ENCODE measurements at places on chromosomes 4 and X. TPM values are rescaled to one million over a fixed set of nuclear protein-coding genes. Genes with fewer than 3 reads are reported as not detected.

GRCh38 chr4:42445038-42445437 is 47.8 kb downstream of the SHISA3 start:
- DNase-seq: no peak

- DNase-seq: no peak
These were observed 149.8 kb upstream of the TLL1 start for GRCh38 chr4:165723051-165723795.

DNA sequence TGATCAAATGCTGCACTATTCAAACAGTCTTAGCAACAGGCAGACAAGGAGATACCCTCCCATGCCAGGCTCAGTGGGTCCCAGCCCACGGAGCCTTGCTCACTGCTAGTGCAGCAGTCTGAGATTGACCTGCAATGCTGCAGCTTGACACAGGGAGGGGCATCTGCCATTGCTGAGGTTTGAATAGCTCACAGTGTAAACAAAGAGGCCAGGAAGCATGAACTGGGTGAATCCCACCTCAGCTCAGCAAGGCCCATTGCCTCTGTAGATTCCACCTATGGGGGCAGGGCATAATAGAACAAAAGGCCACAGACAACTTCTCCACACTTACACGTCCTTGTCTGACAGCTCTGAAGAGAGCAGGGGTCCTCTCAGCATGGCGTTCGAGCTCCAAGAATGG is 26.6 kb upstream of the ZXDB start:
- DNase-seq: no peak

- no peak for DNase-seq
These were observed 83.0 kb upstream of the MAPK10 start for GRCh38 chr4:86442881-86443280.

DNA sequence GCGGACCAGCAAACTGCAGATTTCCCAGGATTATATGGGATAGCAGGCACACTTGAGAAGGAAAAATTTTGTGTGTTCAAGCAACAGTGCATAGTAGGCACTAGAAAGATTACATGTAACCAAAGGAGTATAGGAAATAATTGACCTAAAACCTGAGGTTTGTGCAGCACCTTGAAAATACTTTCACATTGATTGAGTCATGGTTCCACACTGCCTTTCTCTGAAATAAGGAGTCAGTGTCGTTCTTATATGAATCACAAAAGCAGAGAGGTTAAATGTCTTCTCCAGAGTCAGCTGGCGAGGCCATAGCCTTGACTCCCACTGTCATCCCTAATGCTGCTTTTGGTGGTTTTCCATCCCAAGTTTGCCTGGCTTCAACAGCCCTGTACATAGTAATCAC is 138.9 kb downstream of the SOWAHB start:
- DNase-seq: no peak

GRCh38 chr4:134425756-134426155 is 224.2 kb upstream of the PABPC4L start:
- no peak for DNase-seq

DNA sequence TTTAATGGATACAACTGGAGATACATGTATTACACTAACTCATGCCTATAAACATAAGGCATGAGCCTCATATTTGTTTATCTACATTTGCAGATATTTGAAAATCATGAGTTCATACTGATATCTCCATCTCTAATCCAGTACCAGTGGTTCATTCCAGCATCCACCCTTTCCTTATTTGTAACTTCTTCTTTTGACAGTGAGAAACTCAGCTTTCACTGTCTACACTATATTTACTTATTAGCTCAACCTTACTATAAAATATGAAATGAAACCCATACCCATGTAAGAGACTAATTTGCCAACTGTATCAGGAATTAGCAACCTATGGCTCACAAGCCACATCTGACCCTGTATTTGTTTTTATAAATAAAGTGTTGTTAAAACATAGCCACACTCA is 161.9 kb upstream of the GPRIN3 start:
- DNase-seq: no peak

GRCh38 chr4:148057516-148057915 is 325.6 kb downstream of the ARHGAP10 start:
- DNase-seq: no peak

Gene PCSK1N
- 0.23 TPM for total RNA-seq

Gene NEIL3
- total RNA-seq: 18.2 TPM
